Tibial nerve (tissue), 4 donors: ENCODE measurements at places on chromosomes 2 and 18. TPM values are rescaled to one million over a fixed set of nuclear protein-coding genes. Genes with fewer than 3 reads are reported as not detected.
A peak's percentile ranks its signal among the peaks of the same experiment; 100 is the strongest.

GRCh38 chr2:112885506-112885902 is 25.5 kb upstream of the IL37 start:
- H3K36me3 ChIP-seq = no peaks in the 10 kb centered on the region
- no peaks in the 10 kb centered on the region for H3K4me1 ChIP-seq
- no peaks in the 10 kb centered on the region for H3K27me3 ChIP-seq
- no peak overlapping the region for H3K27ac ChIP-seq
- no peak for DNase-seq

- no peak for DNase-seq
- no peaks in the 10 kb centered on the region for H3K27me3 ChIP-seq
- H3K27ac ChIP-seq = no peak overlapping the region
- no peak overlapping the region for H3K4me3 ChIP-seq
- peaks cover 85% of the 10 kb centered on the region for H3K4me1 ChIP-seq
- H3K36me3 ChIP-seq = no peaks in the 10 kb centered on the region
Observed at GRCh38 chr18:23458830-23459529, 5.9 kb downstream of the RIOK3 start.

DNA sequence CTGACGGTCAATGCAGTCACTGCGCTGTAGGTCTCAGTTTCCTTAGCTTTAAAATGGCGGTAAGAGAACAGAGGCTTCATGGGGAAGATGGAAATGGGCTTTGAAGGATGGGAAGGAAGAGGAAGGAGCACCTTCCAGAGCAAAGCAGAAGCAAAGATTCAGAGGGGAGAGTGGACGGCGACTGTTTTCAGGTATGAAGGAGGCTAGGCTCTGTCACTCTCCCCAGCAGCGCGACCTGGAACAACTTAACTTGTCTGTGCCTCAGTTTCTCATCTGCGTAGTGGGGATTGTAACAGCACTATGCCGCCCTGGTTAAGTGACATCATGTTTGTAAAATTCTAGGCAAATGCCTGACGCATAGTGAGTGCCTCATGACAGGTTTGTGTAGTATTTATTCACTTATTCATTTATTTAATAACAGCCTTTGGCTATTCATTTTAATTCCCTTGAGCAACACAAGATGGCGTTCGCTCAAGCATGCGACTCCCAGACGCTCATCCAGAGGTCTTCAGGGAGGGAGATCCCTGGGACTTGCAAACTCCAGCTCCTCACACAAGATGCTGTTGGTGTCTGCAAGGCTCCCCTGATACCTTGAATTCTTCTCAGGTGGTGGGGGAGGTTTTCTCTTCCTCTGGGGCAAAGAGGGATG is 336.3 kb downstream of the DYSF start:
- no peak for DNase-seq
- H3K36me3 ChIP-seq = no peaks in the 10 kb centered on the region
- no peaks in the 10 kb centered on the region for H3K27me3 ChIP-seq
- H3K27ac ChIP-seq = no peak overlapping the region

GRCh38 chr2:150404147-150404546 is 83.3 kb downstream of the RND3 start:
- H3K4me3 ChIP-seq = no peak overlapping the region
- no peak overlapping the region for H3K27ac ChIP-seq
- H3K36me3 ChIP-seq = no peaks in the 10 kb centered on the region
- H3K27me3 ChIP-seq = no peaks in the 10 kb centered on the region
- no peak for DNase-seq

DNA sequence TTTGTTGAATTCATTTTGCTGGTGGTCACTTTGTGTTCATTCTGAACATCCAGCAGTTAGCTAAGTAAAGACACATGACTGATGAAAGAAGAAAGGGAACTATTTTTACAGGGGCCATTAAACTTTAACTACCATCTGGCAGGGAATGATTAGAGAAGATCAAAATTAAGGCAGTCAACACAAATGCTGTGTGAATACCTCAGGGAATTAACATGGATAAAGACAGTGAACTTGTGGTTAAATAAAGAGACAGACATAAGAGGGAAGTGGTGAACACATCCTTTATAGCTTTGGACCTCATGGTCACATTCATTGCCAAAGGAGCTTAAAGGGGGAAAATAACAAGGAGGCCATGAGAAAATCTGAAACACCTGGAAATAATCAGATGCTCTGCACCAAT is 52.6 kb upstream of the ATP5MC3 start:
- H3K4me3 ChIP-seq = no peak overlapping the region
- no peaks in the 10 kb centered on the region for H3K4me1 ChIP-seq
- no peak for DNase-seq

DNA sequence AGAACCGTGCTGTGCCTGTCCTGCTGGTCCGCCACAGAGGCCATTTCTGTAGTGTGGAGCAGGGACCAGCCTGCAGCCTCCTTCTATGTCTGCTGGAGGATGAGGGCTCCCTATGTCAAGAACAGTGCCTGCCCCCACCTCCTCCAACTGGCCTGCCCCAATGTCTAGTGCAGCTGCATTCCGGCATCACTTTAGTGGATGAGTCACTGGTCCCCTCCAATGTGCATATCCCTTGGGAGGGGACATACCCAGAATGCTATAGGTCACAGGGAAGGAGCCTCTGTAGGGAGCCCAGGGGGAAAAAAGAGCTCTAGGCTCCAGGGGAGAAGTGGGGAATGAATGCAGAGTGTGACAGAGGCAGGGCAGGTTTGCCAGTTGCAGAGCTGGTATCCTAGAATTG is 219.6 kb downstream of the CELF4 start:
- no peak overlapping the region for H3K27ac ChIP-seq
- no peaks in the 10 kb centered on the region for H3K4me1 ChIP-seq
- DNase-seq = no peak
- no peak overlapping the region for H3K4me3 ChIP-seq
- H3K36me3 ChIP-seq = no peaks in the 10 kb centered on the region

DNA sequence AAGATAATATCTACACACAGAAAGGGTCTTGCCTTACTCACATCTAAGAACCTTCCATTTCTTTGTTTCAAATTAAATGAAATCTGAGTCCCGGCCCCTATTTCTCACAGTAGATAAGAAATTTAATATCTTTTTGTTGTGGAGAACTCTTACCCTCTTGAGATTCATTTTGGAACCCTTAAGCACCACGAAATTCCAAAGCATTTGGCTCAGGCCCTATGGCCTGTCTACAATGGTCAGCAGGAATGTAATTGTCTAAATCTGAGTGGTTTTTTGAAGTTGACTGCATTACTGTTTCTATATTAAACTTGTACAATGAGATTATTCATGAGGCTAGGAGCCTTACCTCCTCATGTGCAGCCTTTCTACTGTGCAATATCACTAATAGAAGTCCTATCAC is 723.3 kb downstream of the TSN start:
- H3K4me3 ChIP-seq = no peak overlapping the region
- no peak overlapping the region for H3K27ac ChIP-seq
- no peaks in the 10 kb centered on the region for H3K4me1 ChIP-seq

- H3K4me1 ChIP-seq = peaks cover 29% of the 10 kb centered on the region
- peak; percentile 78 for DNase-seq
- H3K27me3 ChIP-seq = no peaks in the 10 kb centered on the region
- no peaks in the 10 kb centered on the region for H3K36me3 ChIP-seq
- H3K4me3 ChIP-seq = no peak overlapping the region
Observed at GRCh38 chr2:204691911-204692510, 146.7 kb downstream of the PARD3B start.

GRCh38 chr2:174124181-174124580 is 124.2 kb downstream of the OLA1 start:
- DNase-seq = no peak
- no peak overlapping the region for H3K4me3 ChIP-seq

DNA sequence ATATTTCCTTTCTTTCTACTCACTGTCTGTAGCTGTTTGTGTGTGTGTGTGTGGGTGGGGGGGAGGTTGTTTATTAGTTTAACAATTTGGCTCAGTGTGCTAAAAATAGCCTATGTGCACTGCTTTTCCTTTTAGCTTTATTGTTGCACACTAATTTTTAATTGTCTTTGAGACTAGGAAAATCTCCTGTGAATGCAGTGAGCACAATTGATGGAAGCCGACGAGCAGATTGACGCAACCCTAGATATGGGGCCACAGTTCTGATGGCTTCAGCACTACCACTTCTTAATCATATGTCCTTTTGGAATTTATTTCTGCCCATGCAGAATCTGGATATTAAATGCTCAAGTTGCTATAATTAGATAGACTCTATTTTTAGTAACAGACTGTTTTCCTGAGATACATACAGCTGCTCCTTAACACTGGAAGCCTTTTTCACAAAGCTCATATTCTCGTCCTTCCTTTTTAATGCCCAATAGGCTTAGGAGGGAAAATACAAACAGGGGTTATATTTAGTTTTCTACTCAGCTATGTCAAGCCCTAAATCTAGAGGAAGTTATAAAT is 109.1 kb downstream of the IRS1 start:
- H3K27me3 ChIP-seq = no peaks in the 10 kb centered on the region
- no peak overlapping the region for H3K27ac ChIP-seq
- H3K4me3 ChIP-seq = no peak overlapping the region
- no peak for DNase-seq

GRCh38 chr2:199303728-199304177 is 154.0 kb downstream of the SATB2 start:
- H3K4me3 ChIP-seq = no peak overlapping the region
- no peak for DNase-seq

DNA sequence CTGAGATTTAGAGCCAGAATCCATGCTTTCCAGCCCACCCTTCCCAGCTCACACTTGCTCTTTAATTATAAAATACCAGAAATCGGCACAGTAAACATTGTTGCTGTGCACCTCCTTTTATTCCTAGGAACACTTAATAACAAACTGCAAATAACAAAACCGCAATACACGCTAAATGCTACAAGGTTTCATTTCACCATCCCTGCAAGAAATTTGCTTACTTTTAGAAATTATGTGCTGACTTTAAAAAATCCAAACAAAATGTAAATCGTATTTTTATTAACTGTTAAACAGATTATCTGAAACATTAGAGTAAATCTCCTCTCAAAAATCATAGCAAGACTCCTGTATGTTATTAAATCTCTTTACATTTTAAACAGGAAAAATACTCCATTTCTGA is 79.3 kb downstream of the TCF4 start:
- H3K36me3 ChIP-seq = no peaks in the 10 kb centered on the region
- no peaks in the 10 kb centered on the region for H3K4me1 ChIP-seq
- no peak overlapping the region for H3K4me3 ChIP-seq
- peak overlapping the region; percentile 80 for H3K27ac ChIP-seq
- no peak for DNase-seq

GRCh38 chr2:162919111-162919510 is 80.5 kb upstream of the KCNH7 start:
- H3K27ac ChIP-seq = no peak overlapping the region
- no peaks in the 10 kb centered on the region for H3K36me3 ChIP-seq
- DNase-seq = no peak
- no peaks in the 10 kb centered on the region for H3K27me3 ChIP-seq
- no peak overlapping the region for H3K4me3 ChIP-seq

DNA sequence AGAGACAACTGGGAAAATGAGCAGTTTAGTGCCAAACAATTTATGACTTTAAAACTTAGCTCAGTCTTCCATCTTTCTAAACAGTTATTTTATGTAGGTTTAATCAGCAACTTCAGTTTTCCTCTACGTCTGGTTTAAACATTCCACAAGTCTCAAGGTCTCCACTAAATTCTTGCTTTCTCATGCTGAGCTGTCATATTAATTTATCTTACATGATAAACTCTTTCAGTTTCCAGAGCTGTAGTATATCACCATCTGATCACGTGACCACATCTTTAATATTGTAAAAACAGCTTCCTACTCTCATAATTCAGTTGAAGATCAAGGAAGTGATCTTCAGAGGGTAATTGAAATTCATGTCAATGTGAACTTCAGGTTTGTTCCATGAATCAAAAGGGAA is 158.6 kb downstream of the ZNF804A start:
- no peak overlapping the region for H3K4me3 ChIP-seq
- no peaks in the 10 kb centered on the region for H3K27me3 ChIP-seq
- DNase-seq = no peak
- no peaks in the 10 kb centered on the region for H3K4me1 ChIP-seq
- H3K36me3 ChIP-seq = no peaks in the 10 kb centered on the region
- no peak overlapping the region for H3K27ac ChIP-seq

GRCh38 chr2:108978709-108979111 is 10.3 kb downstream of the EDAR start:
- DNase-seq = no peak
- no peak overlapping the region for H3K4me3 ChIP-seq
- no peaks in the 10 kb centered on the region for H3K4me1 ChIP-seq

DNA sequence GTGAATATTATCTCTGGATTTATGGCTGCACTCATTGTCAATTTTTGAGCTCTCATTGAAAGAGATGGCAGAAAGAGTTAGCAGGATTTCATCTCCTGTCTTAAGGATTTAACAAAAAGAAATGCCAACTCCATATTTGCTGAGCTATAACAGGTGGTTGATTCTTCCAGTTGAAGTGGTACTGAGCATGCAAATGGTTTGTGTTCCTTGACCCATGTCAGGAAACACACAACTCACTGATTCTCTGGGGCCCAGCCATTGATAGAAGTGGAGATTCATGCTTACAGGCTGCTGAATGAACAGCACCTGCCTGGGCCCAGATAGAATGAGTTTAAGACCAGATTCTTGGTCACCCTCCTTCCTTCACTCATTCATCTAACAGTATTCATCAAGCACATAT is 128.8 kb downstream of the CERS6 start:
- H3K36me3 ChIP-seq = no peaks in the 10 kb centered on the region
- no peaks in the 10 kb centered on the region for H3K27me3 ChIP-seq
- H3K4me3 ChIP-seq = no peak overlapping the region
- DNase-seq = no peak
- no peak overlapping the region for H3K27ac ChIP-seq
- no peaks in the 10 kb centered on the region for H3K4me1 ChIP-seq

DNA sequence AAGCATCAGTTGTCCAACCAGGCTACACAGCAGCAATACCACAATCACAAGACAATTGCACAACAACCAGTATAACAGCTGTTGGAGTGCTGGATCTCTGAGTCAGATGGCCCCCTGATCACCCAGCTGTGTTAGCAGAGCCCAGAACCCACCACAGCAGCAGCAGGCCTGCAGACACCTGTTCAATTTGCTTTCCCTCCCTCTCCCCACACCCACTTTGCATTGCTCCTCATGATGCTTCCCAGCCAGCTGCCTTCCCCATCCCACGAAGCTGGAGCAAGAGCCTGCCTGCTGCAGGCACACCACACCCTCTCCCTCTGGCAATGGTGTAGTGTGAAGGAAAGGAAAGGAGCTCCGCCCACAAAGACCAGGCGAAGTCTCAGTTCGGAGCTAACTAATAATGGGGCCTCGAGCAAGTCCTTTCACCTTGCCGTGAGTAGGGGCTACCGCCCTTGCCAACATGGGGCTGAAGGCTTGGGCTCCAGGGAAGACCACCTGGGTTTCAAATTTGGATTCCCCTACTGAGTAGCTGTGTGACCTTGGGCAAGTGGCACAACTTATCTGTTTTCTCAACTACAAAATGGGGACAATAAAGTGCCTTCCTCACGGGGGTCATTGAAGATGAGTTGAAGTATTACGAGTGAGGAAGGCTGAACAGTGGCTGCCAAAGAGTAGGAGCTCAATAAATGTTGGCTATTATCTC is 19.4 kb upstream of the ZBTB7C start:
- DNase-seq = no peak
- H3K36me3 ChIP-seq = no peaks in the 10 kb centered on the region
- no peaks in the 10 kb centered on the region for H3K4me1 ChIP-seq

Gene ZNF516
- 43.5 TPM for total RNA-seq

Gene CDH19
- 187 TPM for total RNA-seq

Gene PRSS56
- total RNA-seq = not detected

Gene TAF4B
- total RNA-seq = 19.4 TPM

Gene RAB31
- total RNA-seq = 46.8 TPM

Gene MOGAT1
- total RNA-seq = not detected

Gene REL
- 17.3 TPM for total RNA-seq

Gene UGT1A1
- not detected for total RNA-seq
